ENCODE measurements at places on chromosomes 16 and 17. TPM values are rescaled to one million over a fixed set of nuclear protein-coding genes. Genes with fewer than 3 reads are reported as not detected.

The NUFIP2 gene
- total RNA-seq: 57.8 TPM

The HOXB1 gene
- not detected for total RNA-seq

The ANKFN1 gene
- total RNA-seq: not detected

The PYCARD gene
- 39.1 TPM for total RNA-seq

The C16orf96 gene
- total RNA-seq: 0.03 TPM

The SOCS3 gene
- 38.2 TPM for total RNA-seq

The CCL7 gene
- total RNA-seq: 0.25 TPM

The MT1X gene
- total RNA-seq: 538 TPM

The GPR142 gene
- total RNA-seq: not detected

The PERCC1 gene
- total RNA-seq: not detected

The ARHGAP44 gene
- total RNA-seq: 2.8 TPM

The UNC13D gene
- 6.1 TPM for total RNA-seq

The SYT17 gene
- total RNA-seq: 9.2 TPM

The SOST gene
- not detected for total RNA-seq

The WNT3 gene
- total RNA-seq: 4.2 TPM

The ZNF48 gene
- total RNA-seq: 11.8 TPM

The MARCHF10 gene
- 1.8 TPM for total RNA-seq

All from A549 treated with GW870086 at 1 μM for 4 hours (cell line).